ENCODE measurements at places on chromosomes 7 and 10.
A peak's percentile ranks its signal among the peaks of the same experiment; 100 is the strongest.

DNA sequence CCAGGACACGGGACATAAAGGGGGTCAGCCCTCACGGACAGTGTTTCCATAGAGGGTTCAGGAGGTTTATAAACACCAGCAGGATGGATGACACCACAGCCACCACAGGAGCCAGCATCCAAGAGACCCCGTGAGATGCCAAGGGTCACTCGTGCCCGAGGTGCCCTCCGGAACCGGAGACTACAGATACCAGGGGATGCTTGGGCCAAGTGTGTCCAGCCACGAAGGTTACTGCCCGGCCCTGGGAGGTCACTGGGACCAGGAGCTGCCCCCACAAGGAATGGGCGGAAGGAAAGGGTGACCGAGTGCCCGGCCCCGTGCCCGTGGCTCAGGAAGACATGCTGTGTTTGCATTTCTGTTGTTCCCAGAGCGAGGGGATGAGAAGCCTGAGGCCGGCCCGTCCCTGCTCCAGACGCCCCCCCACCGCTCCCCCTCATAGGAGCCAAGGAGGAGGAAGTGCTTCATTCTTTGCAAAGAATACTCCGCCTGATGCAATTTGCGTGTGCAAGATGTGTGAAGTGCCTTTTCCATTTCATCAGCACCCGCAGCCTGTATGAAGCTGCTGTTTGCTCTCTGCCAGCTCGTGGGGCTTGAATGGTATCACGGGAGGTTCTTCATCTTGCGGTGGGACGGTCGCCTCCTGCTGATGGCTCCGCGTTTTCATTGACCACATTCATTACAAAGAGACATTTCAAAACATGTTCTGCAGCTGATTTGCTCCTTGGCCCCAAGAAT is 176.4 kb downstream of the ELFN1 start:
- no peak for DNase-seq

DNA sequence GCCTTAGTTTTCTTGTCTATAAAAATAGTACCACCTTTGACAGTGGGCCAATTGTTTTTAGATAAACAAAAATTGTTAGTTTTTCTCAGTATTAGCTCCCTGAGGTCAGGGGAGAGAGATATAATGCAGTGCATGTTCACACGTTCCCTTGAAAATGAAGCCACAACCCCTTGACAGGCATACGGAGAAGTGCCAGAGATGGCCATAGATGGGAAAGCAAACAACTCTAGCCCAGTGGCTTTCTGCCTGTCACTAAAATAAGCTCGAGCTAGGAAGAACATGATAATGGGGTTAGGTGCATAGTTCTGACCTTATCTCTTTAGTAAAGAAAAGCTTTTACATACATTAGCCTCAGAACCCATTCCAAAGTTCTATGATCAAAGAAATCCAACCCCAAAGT is 124.9 kb downstream of the CHRM2 start:
- DNase-seq = no peak

GRCh38 chr10:14571866-14572507 is 202.7 kb downstream of the FAM107B start:
- no peak for DNase-seq

- DNase-seq = no peak
Observed at GRCh38 chr7:47817917-47818316, 130.3 kb downstream of the PKD1L1 start.

GRCh38 chr10:52563360-52563759 is 209.2 kb downstream of the MBL2 start:
- no peak for DNase-seq

GRCh38 chr10:81034383-81034782 is 496.7 kb downstream of the SH2D4B start:
- no peak for DNase-seq

DNA sequence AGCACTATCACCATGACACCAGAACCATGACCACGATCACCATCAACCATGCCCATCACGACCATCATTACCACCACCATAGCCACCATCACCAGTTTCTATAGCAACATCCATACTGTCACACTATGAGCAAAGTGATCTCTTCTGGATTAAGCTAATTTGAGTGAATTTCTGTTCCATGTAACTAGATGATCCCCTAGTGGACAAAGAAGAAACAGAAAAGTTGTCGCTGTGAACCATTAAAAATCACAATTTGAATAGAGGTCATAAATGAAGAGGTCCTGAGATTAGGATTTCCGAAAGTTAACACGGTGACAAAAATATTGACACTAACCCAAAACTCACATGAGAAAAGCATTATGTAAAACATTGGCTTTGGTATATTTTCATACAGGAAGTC is 77.6 kb downstream of the CLRN3 start:
- DNase-seq = no peak

- DNase-seq = no peak
Observed at GRCh38 chr7:27165996-27166530, 726 bp upstream of the HOXA9 start.

- no peak for DNase-seq
Observed at GRCh38 chr10:128873411-128874054, 593.5 kb upstream of the MGMT start.

- DNase-seq = no peak
Observed at GRCh38 chr7:32178677-32179366, 108.6 kb upstream of the PDE1C start.

GRCh38 chr7:91876391-91877133 is 3.9 kb downstream of the MTERF1 start:
- no peak for DNase-seq

DNA sequence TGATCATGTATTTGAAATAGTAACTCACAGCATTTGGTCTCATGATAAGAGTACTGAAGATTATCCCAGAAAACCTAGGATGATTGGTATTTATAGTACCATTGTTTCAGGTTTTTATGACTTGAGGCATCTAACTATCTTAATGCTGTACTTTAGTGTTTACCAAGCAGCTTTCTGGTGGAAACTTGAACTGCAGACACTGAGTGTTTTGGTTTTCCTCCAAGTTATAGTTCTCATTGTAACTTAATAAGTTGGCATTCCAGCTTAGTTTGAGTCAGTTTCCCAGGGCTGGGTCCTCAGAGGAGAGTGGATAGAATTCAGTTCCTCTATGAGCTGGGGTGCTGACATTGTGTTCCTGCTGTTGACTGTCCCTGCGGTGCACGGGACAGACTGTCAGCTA is 50.4 kb downstream of the SEC23IP start:
- DNase-seq = no peak

DNA sequence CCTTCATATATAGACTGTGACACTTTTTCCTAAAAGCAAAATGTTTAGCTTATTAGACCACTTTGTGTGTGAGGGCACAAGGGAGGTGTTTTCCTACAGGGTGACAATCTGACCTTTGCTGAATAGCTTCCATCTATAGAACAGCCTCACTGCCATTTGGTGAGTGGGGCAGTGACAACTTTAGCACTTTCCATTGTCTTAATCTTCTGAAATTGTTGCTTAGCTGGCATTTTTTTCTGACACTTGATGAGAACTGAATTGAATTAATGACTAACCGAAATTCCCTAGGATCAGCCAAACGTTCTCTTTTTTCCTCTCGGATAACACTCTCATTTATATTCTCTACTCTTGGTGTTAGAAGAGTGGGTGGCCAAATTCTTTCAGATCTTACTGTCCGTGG is 30.2 kb downstream of the KDM7A start:
- DNase-seq = no peak

GRCh38 chr10:117544004-117544701 is 1.6 kb downstream of the EMX2 start:
- no peak for DNase-seq

- DNase-seq = no peak
Observed at GRCh38 chr10:60967260-60967659, 23.3 kb upstream of the RHOBTB1 start.

DNA sequence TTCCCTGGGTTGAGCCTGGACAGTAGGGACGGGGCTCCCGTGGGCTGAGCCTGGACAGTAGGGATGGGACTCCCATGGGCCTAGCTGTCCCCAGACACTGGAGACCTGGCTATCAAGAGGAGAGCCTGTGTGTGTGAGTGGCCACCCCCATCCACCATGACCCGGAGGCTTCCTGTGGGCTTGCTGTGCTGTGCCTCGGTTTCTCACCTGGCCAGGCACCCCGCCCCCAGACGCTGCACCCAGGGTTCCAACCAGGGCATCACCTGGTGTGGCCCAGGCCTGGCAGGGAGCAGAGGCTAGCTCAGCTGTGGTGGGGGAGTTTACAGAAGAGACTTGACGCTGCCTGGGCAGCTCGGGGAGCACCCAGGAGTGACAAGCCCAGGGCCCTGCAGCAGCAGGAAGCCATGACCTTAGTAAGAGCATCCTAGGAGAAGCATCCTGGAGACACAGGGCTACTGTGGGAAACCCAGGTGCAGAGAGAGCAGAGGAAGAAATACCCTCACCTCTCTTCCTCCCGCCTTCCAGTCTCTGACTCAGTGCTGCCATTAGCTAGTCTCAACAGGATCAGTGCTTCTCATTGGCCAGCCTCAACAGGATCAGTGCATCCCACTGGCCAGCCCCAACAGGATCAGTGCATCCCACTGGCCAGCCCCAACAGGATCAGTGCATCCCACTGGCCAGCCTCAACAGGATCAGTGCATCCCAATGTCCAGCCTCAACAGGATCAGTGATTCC is 61.0 kb downstream of the PDGFA start:
- DNase-seq = no peak

GRCh38 chr10:75542084-75542483 is 110.7 kb downstream of the LRMDA start:
- DNase-seq = no peak

GRCh38 chr10:44476409-44477045 is 91.6 kb upstream of the CXCL12 start:
- DNase-seq = no peak

DNA sequence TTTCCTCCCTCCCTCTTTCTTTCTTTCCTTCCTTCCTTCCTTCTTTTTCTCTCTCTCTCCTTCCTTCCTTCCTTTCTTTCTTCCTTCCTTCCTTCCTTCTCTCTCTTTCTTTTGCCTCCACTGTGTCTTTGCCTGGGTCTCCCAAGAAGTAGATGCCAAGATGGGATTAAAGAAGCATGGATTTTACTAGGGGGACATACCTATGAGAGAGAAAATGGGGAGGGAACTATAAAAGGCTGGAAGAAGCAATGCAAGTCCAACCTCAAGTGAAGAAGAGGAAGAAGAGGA is 33.3 kb upstream of the CRTAC1 start:
- no peak for DNase-seq

DNA sequence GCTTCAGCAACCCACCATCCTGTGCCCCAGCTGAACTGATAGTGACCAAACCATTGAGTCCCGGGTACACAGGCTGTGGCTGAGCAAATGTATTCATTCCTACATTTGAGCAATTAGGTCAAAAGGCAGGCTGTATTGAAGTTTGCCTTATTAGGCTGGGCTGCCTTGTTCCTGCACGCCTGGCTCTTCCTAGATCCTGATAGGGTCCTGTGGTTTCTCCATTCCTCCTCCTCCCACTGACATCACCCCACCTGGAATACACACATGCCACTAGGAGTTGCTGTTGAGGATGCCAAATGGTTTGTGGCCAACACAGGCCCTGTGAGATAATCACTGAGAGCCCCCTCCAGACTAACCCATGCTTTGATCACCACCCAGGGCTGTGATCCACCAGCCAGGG is 66.4 kb upstream of the FGFR2 start:
- no peak for DNase-seq

DNA sequence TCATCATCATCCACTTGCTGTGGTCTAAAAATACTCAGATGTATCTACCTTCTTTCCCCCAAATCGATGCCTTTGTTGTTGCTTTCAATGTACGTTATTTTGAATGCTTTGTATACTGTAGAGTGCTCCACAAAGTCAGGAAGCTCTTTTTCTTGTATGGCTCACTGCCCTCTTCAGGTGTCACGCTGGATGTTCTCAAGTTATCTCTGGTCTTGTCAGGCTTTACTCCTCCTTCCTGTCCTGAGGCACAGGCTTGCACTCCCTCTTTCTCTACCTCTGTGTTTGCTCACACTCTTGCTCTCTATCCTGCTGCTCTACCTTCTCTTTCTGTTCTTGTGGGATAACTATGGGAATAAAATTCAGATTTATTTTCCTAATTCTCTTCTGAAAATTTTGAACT is 381.3 kb downstream of the NRG3 start:
- DNase-seq = no peak

DNA sequence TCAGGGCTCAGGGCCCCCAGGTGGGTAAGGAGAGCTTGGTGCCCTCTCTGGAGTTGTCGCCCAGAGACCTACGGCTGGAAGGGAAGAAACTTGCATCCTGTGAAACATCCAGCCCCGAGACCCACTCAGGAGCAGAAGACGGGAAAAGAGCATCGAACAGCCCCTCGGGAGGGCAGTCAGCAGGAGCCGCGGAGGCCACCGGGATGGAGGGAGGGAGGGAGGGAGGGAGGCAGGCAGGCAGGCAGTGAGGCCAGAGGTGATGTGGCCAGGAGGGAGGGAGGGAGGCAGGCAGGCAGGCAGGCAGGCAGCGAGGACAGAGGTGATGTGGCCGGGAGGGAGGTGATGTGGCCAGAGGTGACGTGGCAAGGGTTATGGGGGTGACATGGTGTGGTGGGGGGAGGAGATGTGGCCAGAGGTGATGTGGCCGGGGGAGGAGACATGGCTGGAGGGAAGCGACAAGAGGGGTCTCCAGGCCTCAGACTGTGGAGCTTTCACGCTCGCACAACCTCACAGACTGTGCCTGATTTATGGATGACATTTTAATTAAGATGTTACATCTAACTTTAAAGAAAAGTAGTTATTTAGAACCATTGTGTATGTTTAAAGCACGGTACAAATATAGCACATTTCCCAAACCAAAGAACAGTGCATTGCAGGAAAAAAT is 141.1 kb downstream of the DIP2C start:
- DNase-seq = peak; percentile 45

All from SK-N-DZ (cell line).